Jurkat, Clone E6-1 (cell line): ENCODE measurements at places on chromosomes 7 and 10.

GRCh38 chr7:102147008-102147407 lies 139.7 kb upstream of the SH2B2 start:
- DNase-seq, result no peak

DNA sequence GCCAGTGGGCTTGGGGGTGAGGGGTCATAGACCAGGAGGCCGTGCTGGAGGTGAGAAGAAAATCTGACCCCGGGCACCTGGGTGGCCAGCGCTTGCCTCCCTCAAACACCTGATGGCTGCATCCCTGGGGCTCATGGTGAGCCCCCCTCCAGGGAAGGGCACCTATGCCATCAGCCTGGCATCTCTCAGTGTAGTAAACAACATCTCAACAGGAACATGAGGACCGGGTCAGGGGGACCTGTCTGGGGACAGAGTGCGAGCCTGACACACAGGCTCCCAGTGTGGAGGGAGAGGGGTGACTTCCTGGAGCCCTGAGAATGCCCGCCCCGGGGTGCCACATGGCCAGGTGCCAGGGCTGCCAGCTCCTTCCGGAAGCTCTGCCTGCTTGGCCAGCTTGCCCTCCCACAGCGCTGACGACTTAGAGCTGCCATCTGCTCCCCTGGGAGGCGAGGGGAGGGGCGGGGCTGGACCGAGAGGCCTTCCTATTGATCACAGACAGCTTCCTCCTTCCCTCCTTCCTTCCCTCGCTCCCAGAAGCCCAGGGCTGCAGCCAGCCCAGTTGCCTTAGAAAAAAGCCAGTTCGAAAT lies 12.3 kb downstream of the STX1A start:
- DNase-seq, result no peak

DNA sequence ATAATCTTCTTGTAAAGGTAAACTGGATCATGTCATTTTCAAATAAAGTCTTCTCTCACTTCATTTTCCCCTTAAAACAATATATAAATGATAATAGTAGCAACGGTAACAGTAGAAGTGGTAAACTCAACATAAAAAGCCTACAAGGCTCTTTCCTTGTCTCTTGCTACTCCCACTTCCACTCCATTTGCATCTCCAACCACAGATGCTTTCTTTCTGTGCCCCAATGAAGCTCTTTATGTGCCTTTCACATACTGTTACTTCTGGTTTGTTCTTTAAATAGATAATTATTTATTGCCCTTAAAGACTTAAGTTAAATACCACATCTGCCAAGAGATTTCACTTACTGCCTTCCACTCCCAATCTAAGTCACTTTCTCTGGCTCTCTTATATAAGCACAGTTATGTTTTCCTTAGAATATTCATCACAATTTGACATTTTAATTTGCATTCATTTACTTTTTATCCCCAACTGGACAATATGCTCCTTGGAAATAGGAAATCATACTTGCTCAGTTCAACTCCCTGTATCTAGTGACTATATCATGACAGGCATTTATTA lies 149.9 kb downstream of the CRPPA start:
- DNase-seq, result no peak

- DNase-seq, result no peak
Measured at GRCh38 chr10:1294748-1295147, 238.6 kb downstream of the WDR37 start.

DNA sequence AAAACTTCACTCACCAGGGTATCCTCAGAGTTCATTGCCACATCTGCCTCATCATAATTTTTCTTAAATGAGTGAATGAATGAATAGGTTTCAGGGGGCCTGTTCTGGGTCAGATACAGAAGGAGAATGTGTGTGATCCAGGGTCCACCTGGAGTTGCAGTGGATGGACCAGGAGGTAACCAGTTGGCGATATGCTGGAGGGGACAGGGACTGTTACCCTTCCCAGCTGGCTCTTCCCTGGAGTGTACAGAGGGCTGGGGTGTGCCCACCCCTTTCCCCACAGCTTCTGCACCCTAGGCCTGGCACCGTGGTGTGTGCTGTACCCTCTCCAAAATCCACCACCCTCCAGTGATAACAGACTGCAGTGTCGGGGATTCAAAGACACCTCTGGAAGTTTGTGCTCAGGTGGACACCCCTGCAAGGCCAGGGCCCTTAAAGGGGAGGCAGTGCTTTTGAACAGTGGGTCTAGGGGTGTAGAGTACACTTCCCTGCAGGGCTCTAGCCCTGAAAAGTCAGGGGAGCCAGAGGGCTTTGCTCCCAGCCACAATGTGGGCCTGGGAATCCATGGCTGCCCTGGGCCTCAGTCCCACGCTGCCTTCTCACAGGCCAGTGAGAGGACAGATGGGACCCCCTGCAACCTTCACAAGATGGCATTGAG lies 134.4 kb upstream of the UNC5B start:
- DNase-seq, result no peak

GRCh38 chr10:72254813-72255568 lies 18.7 kb upstream of the DDIT4 start:
- DNase-seq, result no peak

GRCh38 chr7:13945670-13946069 lies 43.8 kb downstream of the ETV1 start:
- DNase-seq, result no peak

GRCh38 chr7:88116235-88116795 lies 103.5 kb downstream of the SRI start:
- no peak for DNase-seq

- DNase-seq, result no peak
Measured at GRCh38 chr7:129665013-129665401, 53.5 kb downstream of the NRF1 start.

GRCh38 chr7:48595756-48596155 lies 328.6 kb upstream of the CDC14C start:
- DNase-seq, result no peak

DNA sequence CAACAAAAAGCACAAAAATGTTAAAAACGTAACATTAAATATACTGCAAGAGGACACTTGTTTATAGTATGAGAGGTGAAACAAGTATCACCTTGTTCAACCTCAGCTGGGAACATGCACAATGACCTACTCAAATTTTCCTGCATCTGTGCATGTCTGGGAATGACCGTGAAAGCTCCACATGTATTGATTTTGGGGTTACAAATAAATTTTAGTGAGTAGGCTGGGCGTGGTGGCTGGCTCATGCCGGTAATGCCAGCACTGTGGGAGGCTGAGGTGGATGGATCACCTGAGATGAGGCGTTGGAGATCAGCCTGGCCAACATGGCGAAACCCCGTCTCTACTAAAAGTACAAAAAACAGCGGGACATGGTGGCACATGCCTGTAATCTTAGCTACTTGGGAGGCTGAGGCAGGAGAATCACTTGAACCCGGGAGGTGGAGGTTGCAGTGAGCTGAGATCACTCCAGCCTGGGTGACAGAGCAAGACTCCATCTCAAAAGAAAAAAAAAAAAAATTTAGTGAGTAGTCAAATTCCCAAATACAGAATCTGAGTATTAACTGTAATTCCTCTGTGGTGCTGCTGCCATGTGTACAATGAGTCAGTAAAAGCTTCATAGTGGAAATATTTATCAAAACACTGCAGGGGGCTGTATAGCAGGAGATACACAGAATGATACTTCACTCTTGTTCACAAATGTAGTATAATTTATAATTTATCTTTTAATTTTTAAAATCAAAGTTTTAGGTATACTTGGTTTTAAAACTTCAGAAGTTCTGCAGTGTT lies 41.1 kb downstream of the SUGCT start:
- DNase-seq, result no peak

- DNase-seq, result no peak
Measured at GRCh38 chr10:74086317-74086716, 64.3 kb downstream of the AP3M1 start.

GRCh38 chr7:20104696-20105095 lies 112.5 kb downstream of the MACC1 start:
- DNase-seq, result no peak

- DNase-seq, result no peak
Measured at GRCh38 chr10:89873055-89873454, 171.7 kb downstream of the KIF20B start.

DNA sequence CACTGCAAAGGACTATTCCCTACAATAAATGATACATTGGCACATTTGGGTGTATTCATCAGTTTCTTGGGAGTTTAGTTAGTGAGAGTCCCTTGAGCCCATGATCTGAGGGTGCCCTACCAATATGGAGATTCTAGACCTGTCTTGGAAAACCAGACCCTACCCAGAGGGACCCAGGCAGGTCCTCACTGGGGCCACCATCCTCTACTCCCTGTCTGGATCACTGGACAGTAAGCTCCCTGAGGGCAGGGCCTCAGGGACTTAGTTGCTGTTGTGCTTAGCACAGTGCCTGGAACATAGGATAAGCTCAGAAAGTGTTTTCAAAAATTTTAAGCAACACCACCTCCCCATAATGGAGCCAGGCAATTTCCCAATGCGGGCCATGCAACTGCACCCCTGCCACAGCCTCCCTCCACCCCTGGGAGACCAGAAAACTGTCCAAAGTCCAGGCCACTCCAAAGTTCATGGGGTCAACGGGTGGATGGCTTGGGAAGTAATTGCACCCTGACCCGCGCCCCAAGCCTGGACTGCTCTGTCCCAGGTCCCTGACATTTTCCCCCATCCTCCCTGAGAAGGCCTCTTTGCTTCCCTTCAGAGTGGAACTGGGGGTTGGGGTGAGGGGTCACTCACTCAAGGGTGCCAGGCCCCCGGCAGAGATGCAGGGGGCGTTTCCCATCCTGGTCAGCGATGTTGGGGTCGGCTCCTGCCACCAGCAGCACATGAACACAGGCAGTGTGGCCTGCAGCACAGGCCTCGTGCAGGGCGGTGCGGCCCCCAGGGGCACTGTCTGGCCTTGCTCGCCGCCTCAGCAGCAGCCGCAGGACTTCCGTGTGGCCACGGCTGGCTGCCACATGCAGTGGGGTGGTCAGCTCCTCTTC lies 1.0 kb downstream of the ASB10 start:
- no peak for DNase-seq

- no peak for DNase-seq
Measured at GRCh38 chr10:12489357-12489756, 140.0 kb downstream of the CAMK1D start.

DNA sequence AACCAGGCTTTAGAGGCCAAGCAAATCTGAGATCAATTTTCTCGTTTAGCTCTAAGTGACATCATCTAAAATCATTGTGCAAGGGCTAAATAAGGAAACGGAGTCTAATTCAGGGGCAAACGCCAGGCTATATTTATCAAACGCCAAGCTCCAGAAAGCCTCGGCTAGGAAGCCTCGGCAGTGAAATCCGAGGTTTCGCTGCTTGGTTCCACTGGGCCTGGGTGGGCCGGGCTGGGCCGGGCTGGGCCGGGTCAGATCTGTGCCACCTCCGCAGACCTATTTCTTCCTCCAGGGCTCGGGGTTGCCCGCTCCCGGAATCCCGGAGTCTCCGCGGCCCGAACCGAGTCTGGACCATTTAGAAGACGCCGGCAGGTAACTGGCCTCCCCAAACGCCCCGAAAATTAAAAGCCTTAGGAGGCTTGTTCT lies 459 bp upstream of the FEZF1 start:
- no peak for DNase-seq

- DNase-seq, result no peak
Measured at GRCh38 chr7:2559283-2559950, 638 bp downstream of the IQCE start.
